Adipose tissue (tissue), 3 donors: ENCODE measurements at places on chromosomes 1 and 21. TPM values are rescaled to one million over a fixed set of nuclear protein-coding genes. Genes with fewer than 3 reads are reported as not detected.

CYP4B1 gene
- 47.8 TPM for polyA plus RNA-seq

GBP5 gene
- polyA plus RNA-seq, result 1.4 TPM

AXDND1 gene
- 0.28 TPM for polyA plus RNA-seq

NPPA gene
- 0.42 TPM for polyA plus RNA-seq

RCC1 gene
- polyA plus RNA-seq, result 24.1 TPM
